ENCODE measurements at places on chromosomes 6 and 20.

GRCh38 chr6:127630800-127631199 is 53.8 kb downstream of the C6orf58 start:
- no peak for DNase-seq

DNA sequence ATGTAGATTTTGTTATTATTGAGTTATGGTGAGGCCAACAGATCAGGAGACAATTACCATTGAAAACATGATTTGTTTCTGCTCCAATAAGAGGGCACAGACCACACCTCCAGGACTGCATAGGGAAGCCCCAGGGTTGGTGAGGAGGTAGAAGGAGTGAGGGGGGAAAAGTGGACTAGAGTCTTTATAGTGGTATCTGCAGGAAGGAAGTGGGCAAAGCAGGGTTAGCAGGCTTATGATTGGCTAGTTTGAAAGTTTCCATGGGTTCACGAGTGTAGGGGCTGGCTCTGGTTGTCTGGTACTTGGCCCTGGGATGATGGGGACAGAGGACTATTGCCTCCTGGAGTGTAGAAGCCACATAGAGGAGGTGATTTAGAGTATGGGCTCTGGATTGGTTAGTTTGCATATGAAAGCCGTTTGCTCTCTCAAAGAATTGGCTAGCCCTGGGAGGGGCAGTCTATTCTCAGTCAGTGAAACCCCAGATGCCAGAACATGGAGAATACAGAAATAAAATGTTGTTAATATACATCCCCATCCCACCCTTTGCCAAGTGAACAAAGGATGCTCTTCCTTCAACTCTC is 156.6 kb downstream of the KLHL32 start:
- no peak for DNase-seq

- DNase-seq, result no peak
Measured at GRCh38 chr6:15341311-15342001, 95.6 kb downstream of the JARID2 start.

- no peak for DNase-seq
Measured at GRCh38 chr6:155274533-155274932, 10.7 kb downstream of the CLDN20 start.

GRCh38 chr20:63432577-63433325 is 39.7 kb downstream of the KCNQ2 start:
- no peak for DNase-seq

GRCh38 chr6:147507162-147508041 is 1.1 kb upstream of the SAMD5 start:
- DNase-seq, result no peak

- DNase-seq, result no peak
Measured at GRCh38 chr20:45848421-45848820, 8.8 kb downstream of the ACOT8 start.

- DNase-seq, result no peak
Measured at GRCh38 chr20:17786221-17786718, 86.5 kb downstream of the BANF2 start.

DNA sequence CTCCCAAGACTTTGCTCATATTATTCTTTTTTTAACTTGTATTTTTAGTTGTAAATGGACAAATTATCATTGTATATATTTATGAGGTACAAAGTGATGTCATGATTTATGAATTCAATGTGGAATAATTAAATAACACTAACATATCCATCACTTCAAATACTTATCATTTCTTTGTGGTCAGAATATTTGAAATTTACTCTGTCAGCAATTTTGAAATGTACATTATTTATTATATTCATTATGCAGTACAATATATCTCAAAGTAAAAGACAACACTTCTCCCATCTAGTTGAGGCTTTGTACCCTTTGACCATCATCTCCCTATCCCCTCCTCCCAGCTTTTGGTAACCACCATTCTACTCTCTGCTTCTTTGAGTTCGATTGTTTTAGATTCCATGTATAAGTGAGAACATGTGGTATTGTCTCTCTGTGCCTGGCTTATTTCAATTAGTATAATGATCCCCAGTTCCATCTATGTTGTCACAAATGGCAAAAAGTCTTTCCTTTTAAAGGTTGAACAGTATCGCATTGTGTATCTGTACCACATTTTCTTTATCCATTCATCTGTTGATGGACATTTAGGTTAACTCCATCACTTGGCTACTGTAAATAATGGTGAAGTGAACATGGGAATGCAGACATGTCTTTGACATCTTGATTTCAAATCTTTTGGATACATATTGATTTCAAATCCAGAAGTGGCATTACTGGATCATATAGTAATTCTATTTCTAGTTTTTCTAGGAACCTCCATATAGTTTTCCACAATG is 197.2 kb downstream of the KIF6 start:
- DNase-seq, result no peak

- DNase-seq, result no peak
Measured at GRCh38 chr6:71077655-71078054, 120.8 kb upstream of the B3GAT2 start.

GRCh38 chr20:46599227-46599987 is 49.0 kb upstream of the OCSTAMP start:
- no peak for DNase-seq

DNA sequence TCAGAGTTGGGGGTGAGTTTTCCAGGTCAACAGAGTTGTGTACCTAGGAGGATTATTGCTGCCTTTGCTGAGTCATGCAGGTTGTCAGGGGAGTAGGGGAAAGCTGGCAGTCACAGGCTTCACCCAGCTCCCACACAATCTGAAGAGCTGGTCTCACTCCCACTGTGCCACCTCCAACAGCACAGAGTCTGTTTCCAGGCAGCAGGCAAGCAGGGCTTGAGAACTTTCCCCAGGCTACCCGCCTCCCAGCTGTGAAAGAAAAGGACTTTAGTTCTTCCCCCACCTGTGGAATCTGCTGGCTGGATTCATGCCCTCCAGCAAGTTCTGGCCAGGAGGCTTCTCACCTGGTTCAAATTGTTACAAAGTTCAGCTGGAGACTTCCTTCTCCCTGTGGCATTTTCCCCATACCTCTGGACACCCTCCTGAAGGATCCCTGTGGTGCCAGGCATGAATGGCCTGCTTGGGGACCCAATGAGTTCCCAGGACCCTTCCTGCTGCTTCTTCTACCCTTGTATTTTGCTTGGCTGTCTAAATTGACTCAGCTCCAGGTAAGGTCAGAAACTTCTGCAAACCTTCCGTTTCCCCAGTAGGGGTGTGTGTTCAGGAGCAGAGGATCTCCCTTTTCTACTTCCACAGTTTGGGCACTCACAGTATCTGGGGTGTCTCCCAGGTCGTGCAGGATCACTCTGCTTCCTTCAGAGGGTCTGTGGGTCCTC is 378.1 kb upstream of the MAN1A1 start:
- DNase-seq, result no peak

GRCh38 chr6:217048-217659 is 75.1 kb upstream of the DUSP22 start:
- DNase-seq, result no peak

- DNase-seq, result no peak
Measured at GRCh38 chr20:5040345-5040744, 39.0 kb upstream of the SLC23A2 start.

Measured in suprapubic skin (tissue), 4 donors.